ENCODE measurements at places on chromosomes 12 and 14. TPM values are rescaled to one million over a fixed set of nuclear protein-coding genes. Genes with fewer than 3 reads are reported as not detected.
A peak's percentile ranks its signal among the peaks of the same experiment; 100 is the strongest.

DNA sequence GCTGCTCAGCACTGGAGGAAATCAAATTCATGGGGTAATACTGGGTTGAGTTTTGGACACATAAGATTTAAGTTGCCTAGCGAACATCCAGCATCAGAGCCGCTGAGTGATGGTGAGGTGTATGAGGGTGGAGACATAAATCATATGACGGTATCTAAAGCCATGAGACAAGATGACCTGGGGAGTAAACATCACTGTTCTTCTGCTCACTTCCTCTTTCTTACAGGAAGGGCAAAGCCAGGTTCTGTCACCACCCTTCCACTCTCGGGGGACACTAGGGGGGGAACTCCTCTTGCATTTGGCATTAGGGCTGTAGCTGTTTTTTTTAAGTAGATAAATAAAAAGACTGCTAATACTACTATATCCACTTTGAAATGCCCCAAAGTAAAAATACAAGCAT, 24.0 kb downstream of the PRDM4 start:
- H3K4me3 ChIP-seq = no peak overlapping the region
- peaks cover 61% of the 10 kb centered on the region for H3K36me3 ChIP-seq
- H3K27me3 ChIP-seq = no peaks in the 10 kb centered on the region
- H3K4me1 ChIP-seq = no peaks in the 10 kb centered on the region
- no peak overlapping the region for H3K27ac ChIP-seq
- DNase-seq = no peak

DNA sequence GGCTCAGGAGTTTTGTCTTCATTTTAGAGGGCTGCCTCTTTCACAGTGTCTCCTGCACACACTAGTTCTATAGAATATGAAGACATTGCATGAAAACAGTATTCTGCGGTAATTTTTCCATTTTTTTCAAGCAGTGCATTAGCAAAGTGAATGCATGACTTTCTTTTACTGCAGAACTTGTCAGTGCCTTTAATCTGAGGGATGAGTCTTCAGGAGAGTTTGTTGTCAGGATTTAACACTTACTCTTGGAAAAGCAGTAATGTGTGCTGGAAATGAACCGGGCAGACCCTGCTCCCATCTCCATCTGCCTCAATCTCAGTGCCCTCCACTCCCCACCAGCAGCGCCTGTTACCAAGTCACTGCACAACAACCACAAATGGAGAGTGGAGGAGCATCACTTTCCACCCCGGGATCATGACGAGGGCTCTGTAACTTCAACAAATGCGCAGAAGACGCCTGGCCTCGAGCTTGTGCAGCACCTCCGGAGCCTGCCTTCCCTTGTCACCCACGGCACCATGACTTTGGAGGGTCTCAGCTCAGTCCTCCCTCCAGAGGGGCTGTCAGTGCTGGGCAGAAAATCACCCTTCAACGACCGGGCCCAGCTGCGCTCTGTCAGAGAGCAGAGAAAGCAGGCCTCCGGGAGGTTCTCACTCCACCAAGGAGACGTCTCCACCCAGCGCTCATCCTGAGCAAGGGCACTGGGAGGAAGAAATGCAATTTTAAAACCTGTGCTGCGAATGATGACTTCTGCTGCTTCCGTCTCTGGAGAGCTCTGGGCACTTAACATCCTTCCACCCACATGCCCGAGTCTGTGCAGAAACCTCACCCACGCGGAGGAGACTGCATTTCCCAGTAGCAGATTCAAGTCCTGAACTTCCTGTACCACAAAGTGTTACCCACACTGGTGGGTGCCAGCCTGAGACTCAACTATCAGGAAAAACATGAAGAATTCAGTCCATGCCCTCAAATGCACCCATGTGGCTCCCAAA, 255.7 kb downstream of the ADGRD1 start:
- H3K4me1 ChIP-seq = no peaks in the 10 kb centered on the region
- DNase-seq = peak; percentile 49
- no peak overlapping the region for H3K4me3 ChIP-seq
- no peaks in the 10 kb centered on the region for H3K36me3 ChIP-seq
- no peak overlapping the region for H3K27ac ChIP-seq
- H3K27me3 ChIP-seq = peaks cover 4% of the 10 kb centered on the region

Gene ESR2
- total RNA-seq = not detected

DNA sequence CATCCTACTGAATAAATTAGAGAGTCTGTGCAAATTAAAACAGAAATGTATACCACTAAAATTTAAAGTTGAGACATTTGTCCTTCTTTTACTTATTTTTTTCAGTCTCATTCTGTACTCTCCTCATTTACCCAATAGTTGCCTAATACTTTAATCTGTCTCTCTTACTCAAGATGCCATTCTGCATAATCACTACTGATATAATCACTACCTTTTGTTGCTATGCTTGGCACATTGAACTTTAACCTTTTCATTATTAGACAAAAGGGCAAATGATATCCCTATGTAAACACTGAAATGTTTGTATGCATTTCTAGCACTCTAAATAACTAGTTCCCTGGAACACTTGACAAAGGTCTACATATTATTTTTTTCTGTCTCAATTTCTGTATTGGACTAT, 1108.3 kb upstream of the FLRT2 start:
- no peak for DNase-seq
- H3K27me3 ChIP-seq = no peaks in the 10 kb centered on the region
- H3K27ac ChIP-seq = peak overlapping the region; percentile 63

DNA sequence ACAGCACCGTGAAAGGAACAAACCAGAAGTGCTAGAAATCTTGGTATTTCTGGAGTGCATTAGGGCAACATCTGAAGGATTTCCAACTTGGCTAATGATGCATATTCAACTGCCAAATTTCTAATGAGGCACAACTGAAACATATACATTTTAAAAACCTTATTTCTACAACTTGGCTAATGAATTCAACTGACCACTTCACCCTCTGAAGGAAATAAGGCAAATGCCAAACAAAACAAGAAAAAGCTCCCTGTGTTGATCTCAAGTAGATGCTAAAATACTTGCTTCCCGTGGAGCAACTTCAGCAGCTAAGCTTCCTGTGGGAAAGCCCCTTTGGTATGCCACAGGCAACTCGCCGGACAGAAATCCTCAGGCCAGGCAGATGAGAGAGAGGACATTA, 167.1 kb downstream of the TTC7B start:
- H3K4me3 ChIP-seq = no peak overlapping the region
- H3K36me3 ChIP-seq = peaks cover 14% of the 10 kb centered on the region
- peaks cover 28% of the 10 kb centered on the region for H3K4me1 ChIP-seq
- H3K27ac ChIP-seq = no peak overlapping the region

Gene ALX1
- total RNA-seq = 3.2 TPM

Gene BEST3
- total RNA-seq = 0.15 TPM

- no peak overlapping the region for H3K27ac ChIP-seq
- H3K36me3 ChIP-seq = no peaks in the 10 kb centered on the region
- no peak for DNase-seq
- no peak overlapping the region for H3K4me3 ChIP-seq
Measured at GRCh38 chr12:5710260-5710878, 234.7 kb downstream of the ANO2 start.

DNA sequence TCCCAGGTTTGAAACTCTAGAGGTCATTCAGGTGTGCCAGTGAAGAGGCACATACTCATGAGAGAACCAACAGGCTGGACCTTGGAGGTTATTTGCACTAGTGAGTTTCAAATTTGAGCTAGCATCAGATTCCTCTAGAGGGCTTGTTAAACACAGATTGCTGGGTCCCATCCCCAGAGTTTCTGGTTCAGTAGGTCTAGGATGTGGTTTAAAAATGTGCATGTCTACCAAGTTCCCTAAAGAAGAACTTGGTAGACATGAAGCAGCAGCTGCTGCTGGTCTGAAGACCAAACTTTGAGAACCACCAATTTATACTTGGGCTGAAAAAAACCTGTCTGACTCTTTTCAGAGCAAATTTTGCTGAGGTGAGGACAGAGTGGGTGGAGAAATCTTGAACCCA, 61.7 kb downstream of the SUSD6 start:
- no peak for DNase-seq
- H3K4me3 ChIP-seq = no peak overlapping the region
- peak overlapping the region; percentile 87 for H3K27ac ChIP-seq
- H3K4me1 ChIP-seq = peaks cover 85% of the 10 kb centered on the region
- no peaks in the 10 kb centered on the region for H3K36me3 ChIP-seq

DNA sequence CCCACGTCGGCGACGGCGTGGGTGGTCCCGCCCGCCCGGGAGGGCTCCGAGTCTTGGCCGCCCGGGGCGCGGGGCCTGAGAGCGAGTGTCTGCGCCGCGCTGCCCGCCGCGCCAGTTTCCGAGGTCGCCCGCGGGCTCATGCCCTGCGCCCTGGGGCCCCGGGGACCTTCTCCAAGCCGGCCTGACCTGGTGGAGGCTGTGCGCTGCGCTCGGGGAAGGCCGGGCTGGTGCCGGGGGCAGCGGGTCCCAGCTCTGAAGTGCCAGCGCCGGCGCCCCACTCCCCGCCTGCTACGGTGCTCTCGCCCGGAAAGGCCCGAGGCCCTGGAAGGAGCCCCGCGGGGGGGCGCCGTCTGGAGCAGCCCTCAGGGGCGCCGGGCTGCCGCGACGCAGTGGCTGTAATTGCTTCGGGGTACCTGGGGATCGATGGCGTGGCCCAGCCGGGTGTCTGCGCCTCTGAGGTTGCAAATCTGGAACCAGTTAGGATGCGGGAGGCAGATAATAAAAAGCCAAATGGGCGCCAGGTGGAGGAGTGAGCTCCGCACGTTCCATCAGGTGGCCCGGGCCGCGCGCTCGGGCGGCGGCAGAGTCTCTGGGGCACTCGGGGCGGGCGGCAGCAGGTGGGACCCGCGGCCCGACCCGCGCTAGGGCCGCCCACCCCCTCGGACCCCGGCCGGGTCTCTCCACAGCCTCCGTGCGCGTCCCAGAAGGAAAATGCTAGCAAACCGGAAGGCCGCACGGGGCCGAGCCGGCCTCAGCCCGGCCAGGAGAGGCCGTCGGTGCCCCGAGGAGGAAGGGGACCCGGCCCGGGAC, 102.3 kb upstream of the DIO3 start:
- H3K4me1 ChIP-seq = peaks cover 4% of the 10 kb centered on the region
- peak; percentile 77 for DNase-seq
- H3K4me3 ChIP-seq = no peak overlapping the region
- H3K27me3 ChIP-seq = peaks cover 44% of the 10 kb centered on the region

DNA sequence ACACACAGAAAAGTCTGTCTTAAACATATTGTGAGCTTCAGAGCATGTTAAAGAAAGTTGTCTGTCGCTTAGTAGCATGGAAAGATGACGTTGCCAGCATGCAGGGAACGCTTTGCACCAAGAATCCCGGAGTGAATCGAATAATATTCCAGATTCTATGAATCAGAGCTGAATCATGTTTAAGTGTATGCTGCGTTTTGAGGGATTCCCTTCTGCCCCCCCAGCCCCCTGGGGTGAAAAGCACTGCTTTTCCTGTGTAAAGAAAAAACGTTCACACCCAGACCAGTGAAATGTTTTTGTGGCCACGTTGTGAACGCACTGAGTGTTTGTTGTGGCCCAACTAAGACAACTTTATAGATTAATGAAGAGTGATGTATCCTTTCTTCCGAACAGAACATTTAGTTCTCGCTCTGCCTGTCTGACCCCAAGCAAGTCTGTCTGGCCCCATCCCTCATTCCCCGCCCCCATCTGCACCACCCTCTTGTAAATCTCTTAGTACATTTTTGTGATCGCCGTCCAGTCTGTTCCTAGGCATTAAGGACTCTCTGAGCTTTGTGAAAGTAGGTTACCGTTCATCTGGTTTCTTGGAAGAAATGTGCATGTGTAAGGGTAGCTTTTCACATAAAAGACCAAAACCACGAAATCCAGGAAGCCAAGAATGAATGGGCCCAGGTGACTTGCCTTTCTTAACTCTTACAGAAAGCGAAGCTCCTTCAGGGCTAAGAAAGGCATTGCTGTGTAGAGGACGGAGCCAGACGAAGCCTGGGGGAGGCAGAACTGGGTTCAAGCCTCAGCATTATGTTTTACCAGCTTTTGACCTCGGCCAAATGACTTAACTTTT, 103.0 kb downstream of the SAMD4A start:
- DNase-seq = no peak
- no peaks in the 10 kb centered on the region for H3K27me3 ChIP-seq
- peaks cover 81% of the 10 kb centered on the region for H3K4me1 ChIP-seq
- peaks cover 4% of the 10 kb centered on the region for H3K36me3 ChIP-seq

Gene FBXL14
- total RNA-seq = 6.4 TPM

DNA sequence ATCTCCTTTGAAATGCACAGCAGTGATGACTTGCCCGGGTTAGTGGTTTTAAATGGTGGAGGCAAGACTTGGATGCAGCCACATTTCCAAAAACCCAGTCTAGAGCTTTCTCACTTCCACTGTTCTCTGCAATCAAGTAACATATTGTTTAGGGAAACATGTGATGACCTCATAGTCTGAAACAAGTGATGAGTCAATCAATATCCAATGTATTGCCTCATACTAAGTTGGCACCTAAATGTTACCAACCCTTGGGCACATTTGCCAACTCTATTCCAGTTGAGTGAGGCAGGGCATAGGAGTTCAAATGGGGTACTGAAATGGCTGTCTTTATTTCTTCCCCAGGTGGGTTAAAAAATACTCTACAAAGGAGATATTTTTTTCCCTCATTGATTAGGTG, 1105.4 kb downstream of the VRK1 start:
- no peak overlapping the region for H3K27ac ChIP-seq
- no peak for DNase-seq
- H3K27me3 ChIP-seq = no peaks in the 10 kb centered on the region

GRCh38 chr14:64525354-64525753, 15.2 kb upstream of the HSPA2 start:
- no peak overlapping the region for H3K27ac ChIP-seq
- peaks cover 10% of the 10 kb centered on the region for H3K36me3 ChIP-seq
- H3K27me3 ChIP-seq = no peaks in the 10 kb centered on the region
- DNase-seq = no peak

Gene WSCD2
- 0.32 TPM for total RNA-seq

Gene KLHL33
- not detected for total RNA-seq

Gene SLCO1B3
- not detected for total RNA-seq

Gene EPS8
- 114 TPM for total RNA-seq

DNA sequence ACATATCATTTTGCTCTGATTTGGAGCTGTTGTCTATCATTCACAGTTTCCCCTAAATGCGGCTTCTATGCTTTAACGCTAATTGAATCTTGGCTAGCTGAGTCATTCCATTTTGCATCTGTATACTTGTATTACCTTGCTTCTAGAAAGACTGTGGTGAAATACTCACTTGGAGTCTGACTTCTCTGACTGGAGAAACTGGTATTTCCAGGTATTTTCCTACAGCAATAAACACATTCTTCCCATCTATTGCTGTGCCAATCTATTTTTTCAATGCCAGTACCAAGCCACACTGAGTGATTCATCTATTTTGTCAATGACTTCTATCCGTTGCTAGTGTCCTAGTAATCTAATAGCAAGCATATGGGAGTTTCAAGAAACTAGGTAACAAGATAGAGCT, 76.0 kb upstream of the ST8SIA1 start:
- H3K4me1 ChIP-seq = no peaks in the 10 kb centered on the region
- no peak overlapping the region for H3K4me3 ChIP-seq
- no peak for DNase-seq
- H3K27ac ChIP-seq = no peak overlapping the region
